ENCODE measurements at places on chromosomes 1 and 21.

DNA sequence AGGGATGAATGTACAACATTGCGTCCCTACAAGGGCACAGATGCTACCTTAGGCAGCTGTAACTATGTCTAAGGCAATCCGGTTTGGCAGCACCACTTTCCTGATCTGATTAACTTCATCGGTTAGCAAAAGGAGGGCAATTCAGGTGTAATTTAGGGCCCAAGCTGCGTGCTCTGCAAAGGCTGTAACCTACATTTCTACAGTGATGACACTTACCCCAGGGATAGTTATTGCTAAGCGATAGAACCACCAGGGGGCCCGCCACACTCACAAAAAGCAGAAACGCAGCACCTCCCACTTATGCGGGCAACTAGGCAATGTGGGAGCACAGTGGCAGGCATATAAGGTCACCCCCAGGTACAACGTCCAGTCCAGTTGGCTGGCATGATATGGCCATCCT lies 113.5 kb downstream of the GDAP2 start:
- peak; percentile 37 for DNase-seq

GRCh38 chr1:205554026-205554811 lies 49.8 kb downstream of the CDK18 start:
- DNase-seq: no peak

DNA sequence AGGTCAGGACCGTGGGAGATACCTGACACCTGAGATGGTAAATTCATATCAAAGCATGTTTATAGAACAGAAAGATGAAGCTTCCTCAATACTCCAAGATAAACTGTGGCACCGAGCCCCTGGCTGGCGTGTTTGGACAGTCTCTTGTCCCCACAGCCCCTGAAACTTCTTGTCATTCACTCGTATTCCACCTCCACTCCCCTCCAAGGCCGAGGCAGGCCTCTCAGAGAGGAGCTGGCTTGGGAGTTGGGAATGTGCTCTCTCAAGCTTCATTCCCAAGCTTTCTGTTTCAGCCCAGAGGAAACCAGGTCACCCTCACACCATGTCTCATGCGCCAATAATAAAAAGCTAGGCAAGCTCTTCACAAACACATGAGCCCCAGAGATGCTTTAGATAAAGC lies 86.1 kb downstream of the NPHP4 start:
- no peak for DNase-seq

GRCh38 chr1:204128964-204129896 lies 22.6 kb downstream of the ETNK2 start:
- peak; percentile 77 for DNase-seq

- DNase-seq: no peak
Observed at GRCh38 chr1:185360714-185361113, 43.7 kb upstream of the IVNS1ABP start.

DNA sequence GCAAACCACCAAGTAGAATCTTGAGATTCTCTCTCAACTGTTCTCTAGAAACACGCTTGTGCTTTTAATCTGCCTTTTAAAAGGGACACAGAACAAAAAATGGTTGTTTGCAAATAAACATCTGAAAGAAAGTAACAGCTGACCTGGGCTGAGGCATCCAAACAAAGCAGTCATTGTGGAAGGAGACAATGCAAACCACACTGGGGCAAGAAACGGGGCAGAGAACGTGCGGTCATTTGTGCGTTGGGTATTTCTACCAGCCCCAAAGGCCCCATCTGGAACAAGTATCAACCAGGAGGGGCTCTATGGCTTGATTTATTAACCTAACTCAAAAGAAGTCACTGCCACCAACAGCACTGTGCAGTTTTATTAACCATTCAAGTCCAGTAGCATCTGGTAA lies 6.0 kb downstream of the STMN1 start:
- no peak for DNase-seq

- DNase-seq: no peak
Observed at GRCh38 chr1:221530791-221531190, 211.1 kb downstream of the DUSP10 start.

DNA sequence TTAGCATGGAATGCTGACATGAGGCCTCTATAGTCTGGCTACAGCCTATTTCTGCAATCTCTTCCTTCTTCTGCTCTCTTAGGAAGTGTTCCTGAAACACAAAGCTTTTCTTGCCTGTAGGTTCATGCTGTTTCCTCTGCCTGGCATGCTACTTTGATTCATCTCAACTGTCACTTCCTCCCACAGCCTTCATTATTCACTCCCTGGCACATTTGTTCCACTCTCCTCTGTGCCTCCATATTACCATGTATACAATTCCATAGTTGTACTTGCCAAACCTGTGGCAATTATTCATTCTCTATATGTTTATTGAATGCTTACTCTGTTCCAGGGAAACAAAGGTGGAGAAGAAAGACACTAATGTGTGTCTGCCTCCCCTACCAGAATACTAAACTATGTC lies 210.2 kb downstream of the LRRC7 start:
- no peak for DNase-seq

DNA sequence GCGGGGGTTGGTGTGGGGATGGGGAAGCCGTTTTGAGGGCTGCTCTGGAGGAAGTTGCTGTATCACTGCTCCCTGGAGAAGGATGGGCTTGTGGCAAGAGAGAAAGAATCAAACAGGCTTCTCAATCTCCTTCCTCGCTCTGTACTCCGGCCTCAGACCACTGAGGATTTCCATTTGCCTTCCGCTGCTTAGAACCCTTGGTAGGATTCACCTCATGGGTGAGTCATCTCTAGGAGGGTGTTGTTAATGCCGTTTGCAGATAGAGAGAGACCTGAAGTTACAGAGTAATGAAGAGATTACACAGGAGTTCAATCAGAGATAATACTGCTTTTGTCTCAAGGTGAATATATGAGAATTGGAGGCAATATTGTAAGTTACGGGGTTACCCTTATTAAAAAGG lies 15.3 kb downstream of the SLC35F3 start:
- DNase-seq: no peak

GRCh38 chr1:213683529-213683928 lies 304.2 kb upstream of the PROX1 start:
- no peak for DNase-seq

DNA sequence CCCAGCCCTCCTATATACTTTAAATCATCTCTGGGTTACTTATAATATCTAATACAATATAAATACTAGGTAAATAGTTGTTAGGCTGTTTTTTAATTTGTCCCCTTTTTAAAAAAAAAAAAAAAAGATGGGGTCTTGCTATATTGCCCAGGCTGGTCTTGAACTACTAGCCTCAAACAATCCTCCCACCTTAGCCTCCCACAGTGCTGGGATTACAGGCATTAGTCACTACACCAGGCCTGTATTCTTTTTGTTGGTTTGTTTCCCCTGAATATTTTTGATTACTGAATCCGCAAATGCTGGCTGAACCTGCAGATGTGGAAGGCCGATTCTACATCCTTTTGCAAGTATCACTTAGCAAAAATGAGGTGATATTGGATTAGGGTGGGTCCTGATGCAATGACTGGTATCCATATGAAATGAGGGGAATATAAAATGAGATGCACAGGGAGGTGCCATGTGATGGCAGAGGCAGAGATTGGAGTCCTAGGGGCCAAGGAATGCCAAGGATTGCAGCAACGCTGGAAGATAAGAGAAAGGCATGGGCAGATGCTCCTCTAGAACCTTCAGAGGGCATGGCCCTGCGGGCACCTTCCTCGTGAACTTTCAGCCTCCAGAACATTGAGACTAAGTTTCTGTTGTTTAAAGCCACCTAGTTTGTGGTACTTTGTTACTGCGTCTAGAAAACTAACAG lies 58.8 kb downstream of the SSBP3 start:
- DNase-seq: no peak

DNA sequence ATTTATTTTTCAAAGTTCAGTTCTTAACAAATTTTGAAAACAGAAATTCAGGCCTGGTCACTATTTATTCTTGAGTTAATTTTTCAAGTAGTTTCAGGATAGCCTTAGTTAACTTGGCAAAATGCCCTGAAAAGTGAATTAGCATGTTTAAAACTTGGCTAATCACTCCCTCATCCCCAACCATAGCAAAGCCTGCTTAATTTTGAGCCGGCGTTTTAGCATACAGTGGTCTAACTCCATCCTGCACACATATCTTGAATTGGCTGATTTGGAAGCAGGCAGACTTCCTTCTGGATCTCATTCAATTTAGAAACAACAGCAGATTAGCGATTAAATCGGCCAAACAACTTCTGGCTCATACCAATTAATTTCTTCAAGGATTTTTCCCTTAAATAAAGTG lies 439.2 kb downstream of the PTBP2 start:
- no peak for DNase-seq

- DNase-seq: no peak
Observed at GRCh38 chr1:115379943-115380342, 41.9 kb upstream of the NGF start.

- DNase-seq: no peak
Observed at GRCh38 chr1:231921646-231922345, 295.2 kb downstream of the DISC1 start.

DNA sequence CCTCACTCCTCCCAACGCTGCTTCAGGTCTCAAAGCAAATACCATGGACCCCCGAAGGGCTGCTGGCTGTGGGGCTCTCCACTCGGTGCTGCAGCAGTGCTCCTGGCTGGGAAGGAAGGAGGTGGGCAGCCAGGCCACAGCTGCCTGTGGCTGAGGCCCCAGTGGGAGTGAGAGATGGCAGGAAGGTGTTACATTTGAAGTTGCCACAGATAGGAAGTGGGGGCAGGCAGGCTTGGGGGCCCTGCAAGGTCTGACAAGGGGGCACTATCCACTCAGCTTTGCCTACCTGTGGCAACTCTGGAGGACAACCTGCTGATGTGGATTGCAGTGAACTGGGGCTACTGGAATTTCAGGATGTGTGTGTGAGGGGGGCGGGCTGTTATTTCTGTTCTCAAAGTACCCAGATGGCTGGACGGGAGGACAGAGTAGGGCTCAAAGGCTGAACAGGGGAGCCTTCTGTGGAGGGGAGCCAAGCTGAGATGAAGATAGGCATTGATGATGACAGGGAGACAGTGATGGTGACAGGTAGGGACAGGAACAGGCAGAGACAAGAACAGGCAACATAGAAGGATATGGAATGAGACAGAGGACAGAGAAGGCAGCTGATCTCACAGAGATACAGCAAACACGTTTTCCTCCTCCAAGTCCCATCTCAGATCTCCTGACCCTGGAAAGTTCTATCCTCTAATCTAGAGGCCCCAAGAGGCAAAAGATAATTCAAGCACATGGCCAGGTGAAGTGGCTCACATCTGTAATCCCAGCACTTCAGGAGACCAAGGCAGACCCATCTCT lies 1.8 kb downstream of the ZNF683 start:
- DNase-seq: no peak

DNA sequence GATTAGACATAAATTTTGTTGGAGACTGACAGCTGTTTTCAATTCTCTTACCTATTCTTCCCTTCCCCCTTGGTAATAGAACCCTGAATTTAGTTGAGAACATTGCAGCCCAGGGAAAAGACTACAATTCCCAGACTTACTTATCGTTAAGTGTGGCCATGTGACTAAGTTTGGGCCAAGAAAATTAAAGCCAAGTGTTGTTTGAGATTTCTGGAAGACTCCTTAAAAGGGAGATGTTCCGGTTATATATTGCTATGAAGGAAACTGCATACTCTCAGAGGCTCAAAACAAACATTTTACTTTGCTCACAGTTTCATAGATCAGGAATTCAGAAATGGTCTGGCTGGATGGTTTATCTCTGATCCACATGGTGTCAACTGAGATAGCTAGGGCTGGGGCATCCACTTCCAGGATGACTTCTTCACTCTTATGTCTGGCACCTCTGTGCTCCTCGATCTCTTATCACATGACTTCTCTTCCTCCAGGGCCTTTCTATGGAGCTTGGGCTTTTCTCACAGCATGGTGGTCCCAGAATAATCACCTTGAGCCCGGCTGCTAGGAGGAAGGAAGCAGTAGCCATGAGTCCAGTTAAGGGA lies 22.4 kb upstream of the CD34 start:
- DNase-seq: no peak

DNA sequence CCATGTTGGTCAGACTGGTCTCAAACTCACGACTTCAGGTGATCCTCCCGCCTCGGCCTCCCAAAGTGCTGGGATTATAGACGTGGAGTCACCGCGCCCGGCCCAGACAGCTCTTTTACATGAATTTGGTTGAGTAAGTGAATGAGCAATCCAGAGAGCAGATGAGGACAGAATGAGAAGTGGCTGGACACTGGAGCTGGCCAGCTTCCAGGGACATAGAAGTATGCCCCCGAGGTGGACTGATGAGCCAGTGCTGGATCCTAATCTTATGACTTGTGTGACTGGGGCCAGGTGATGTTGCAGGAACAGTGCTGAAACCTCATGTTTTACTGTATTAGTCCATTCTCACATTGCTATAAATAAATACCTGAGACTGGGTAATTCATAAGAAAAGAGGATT lies 35.9 kb upstream of the KANK4 start:
- DNase-seq: no peak

GRCh38 chr1:192516776-192517297 lies 58.7 kb upstream of the RGS1 start:
- no peak for DNase-seq

GRCh38 chr1:109622895-109623294 lies 3.3 kb downstream of the AMPD2 start:
- no peak for DNase-seq

DNA sequence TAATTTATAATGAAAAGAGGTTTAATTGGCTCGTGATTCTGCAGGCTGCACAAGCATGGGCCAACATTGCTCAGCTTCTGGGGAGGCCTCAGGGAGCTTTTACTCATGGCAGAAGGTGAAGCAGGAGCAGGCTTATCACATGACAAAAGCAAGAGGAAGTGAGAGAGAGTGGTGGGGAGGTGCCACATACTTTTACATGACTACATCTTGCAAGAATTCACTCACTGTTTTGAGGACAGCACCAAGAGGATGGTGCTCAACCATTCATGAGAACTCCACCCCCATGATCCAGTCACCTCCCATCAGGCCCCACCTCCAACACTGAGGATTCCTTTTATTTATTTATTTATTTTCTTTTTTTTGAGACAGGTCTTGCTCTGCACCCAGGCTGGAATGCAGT lies 5.5 kb upstream of the PLEKHM2 start:
- DNase-seq: no peak

- DNase-seq: no peak
Observed at GRCh38 chr1:147720557-147720956, 39.8 kb downstream of the GJA5 start.

GRCh38 chr1:11874624-11875023 lies 15.9 kb upstream of the NPPB start:
- no peak for DNase-seq
